T-helper 2 cell (primary cell): ENCODE measurements at places on chromosomes 7 and 10.

GRCh38 chr7:135447748-135448147 lies 62.2 kb downstream of the CNOT4 start:
- no peak for DNase-seq

- no peak for DNase-seq
Observed at GRCh38 chr7:55129541-55130394, 111.0 kb downstream of the EGFR start.

DNA sequence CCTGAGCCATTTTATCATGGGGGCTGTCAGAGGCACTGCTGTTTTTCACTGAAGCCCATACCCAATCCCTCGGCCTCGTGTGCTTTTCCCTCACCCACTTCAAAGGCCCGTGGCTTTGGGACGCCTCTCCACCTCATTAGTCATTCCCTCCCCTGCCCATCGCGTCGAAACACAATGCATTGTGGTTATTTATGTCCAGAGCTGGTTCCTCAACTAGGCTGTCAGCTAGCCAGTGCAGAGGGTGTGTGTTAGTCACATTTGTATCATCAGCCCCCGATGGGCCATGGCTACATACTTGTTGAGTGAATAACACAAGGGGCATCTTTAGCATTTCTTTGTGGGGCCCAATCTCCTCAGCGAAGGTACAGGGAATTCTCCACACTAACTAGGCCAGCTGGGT lies 3.8 kb upstream of the CRCP start:
- no peak for DNase-seq

DNA sequence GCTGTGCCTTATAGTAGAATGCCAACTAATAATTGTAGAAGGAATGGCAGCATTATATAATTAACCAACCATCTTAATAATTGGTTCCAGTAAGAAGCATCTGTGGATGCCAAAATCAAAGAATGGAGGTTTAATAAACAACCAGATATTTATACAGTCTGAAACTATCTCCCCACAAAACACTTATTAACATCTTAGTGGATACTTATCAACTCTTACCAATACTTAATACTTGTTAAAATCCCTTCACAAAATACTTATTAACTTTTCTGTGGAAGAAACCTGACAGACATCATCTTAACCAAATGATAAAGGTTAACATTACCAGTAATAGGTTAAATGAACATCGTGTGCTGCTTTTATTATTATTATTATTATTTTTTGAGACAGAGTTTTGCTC lies 29.1 kb upstream of the FAM107B start:
- DNase-seq: no peak

GRCh38 chr10:125029584-125030242 lies 87.8 kb downstream of the ZRANB1 start:
- DNase-seq: no peak

GRCh38 chr7:31058122-31058521 lies 6.0 kb downstream of the ADCYAP1R1 start:
- no peak for DNase-seq

- DNase-seq: no peak
Observed at GRCh38 chr10:26725837-26726727, 28.6 kb downstream of the PDSS1 start.

DNA sequence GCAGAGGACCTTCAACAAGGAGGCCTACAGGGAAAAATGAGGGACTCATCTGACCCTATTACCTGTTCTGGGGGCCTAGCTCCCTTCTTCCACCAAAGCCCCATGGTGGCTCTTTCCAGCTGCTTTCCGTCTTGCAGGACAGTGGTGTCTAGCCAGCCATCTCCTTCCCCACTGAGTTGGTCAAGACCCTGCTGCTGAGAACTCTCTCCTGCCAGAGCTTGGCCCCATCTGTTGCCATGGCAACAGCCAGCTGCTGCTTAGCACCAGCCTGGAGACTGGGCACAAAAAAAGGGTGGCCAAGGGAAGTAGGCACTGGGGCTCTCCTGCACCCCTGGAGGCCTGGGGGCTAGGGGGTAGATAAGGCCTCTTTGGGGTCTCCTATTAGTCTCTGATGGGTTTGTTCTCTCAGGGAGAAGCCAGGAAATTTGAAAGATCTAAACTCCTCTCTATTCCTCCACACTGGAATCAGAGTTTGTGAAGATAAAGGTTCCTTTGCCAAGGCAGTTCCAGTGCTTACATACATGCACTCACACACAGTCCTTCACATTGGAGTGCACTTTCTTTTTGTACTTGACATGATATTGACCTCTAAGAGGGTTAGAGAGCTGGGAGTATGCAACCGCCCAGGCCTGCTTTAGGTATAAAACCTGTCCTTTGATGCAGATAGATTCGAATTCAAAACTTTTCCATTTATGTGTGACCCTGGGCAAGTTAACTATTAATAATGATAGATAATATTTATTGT lies 15.8 kb downstream of the TSPAN33 start:
- no peak for DNase-seq

DNA sequence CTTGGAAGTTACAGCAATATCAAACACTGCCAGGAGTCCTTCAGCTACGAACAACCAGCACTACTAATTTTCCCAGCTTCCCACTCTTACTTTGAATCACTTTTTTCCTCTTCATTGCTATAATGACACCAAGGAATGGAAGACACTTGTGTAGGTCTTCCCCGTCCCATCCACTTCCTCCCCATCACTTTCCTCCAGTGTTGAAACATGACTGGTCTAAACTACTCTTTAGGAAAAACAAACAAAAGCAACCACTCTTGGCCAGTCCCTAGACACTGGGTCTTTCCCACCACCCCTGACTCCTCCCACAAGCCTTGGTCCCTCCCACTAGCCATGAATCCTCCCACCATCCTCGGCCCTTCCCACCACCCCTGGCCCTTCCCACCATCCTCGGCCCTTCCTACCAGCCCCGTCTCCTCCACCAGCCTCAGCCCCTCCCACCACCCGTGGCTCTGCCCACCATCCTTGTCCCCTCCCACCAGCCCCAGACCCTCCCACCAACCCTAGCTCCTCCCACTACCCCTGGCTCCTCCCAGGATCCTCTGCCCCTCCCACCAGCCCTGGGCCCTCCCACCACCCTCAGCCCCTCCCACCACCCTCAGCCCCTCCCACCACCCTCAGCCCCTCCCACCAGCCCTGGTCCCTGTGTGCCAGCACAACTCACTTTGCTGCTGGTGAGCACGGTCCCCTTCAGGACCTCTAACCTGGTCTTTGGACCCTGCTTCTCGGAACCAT lies 68.5 kb downstream of the CXCL12 start:
- no peak for DNase-seq

GRCh38 chr10:102024799-102025198 lies 31.2 kb downstream of the ARMH3 start:
- no peak for DNase-seq

GRCh38 chr10:11212288-11213085 lies 194.8 kb downstream of the CELF2 start:
- no peak for DNase-seq

GRCh38 chr10:111018021-111018420 lies 58.8 kb upstream of the ADRA2A start:
- DNase-seq: no peak

GRCh38 chr7:55172881-55173609 lies 154.2 kb downstream of the EGFR start:
- DNase-seq: no peak

- DNase-seq: no peak
Observed at GRCh38 chr10:104029521-104029860, 56.2 kb downstream of the COL17A1 start.

DNA sequence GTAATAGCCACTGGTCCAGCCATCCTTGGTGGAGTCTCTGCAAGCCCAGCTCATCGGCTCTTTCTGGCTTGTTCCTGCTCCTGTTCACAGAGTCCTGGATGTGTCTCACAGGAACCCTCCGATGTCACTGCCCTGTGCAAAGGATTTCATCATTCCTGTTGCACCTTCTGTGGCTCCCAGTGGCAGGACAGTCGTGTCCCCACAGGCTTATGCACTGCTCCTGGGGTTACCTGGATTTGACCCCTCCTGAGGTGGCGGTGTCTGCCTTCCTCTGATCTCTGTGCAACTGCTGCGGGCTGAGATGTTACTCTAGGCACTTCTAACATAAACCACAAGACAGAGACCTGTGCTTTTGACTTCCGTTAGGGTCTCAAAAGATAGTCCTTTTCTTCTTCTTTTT lies 30.6 kb downstream of the APBB1IP start:
- DNase-seq: no peak

DNA sequence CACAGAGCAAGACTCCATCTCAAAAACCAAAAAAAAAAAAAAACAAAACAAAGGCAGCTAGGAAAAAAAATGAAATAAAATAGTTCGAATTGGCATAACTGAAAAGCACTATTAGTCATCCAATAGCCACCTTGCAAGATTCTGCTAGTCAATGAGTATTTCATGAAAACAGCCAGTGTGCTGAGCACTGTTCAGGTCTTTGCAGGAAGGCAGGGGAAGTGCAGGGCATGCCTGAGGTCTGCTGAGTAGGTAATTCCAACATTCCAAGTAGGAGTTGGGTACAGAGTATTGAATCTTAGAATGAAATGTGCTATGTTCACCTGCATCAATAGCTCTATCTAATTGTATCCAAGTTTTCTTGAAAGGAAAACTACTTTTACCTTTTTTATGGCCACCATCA lies 22.9 kb downstream of the ABRAXAS2 start:
- no peak for DNase-seq

DNA sequence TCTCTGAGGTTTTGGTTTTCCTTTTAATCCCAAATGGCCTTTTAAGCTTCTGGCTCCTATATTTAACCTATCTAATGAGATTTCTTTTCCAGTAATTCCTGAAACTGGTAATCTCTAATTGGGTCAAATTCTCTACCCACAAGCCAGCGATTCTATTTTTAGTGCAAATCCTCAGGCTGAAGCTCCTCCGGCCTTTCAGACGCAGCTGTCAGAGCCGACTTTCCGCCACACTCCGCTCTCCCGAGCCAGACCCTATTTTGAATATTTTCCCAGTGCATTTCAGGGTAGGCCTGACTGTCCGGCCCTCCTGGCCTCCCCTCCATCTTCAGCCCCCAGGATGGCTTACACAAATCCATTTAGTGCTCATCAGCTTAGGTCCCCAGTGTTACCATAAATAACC lies 9.7 kb upstream of the ADCY1 start:
- no peak for DNase-seq

GRCh38 chr10:5259952-5260578 lies 63.4 kb downstream of the AKR1C4 start:
- DNase-seq: no peak

- DNase-seq: no peak
Observed at GRCh38 chr7:48101968-48102367, 12.9 kb downstream of the UPP1 start.

GRCh38 chr10:60614363-60614762 lies 163.9 kb upstream of the CDK1 start:
- DNase-seq: no peak

DNA sequence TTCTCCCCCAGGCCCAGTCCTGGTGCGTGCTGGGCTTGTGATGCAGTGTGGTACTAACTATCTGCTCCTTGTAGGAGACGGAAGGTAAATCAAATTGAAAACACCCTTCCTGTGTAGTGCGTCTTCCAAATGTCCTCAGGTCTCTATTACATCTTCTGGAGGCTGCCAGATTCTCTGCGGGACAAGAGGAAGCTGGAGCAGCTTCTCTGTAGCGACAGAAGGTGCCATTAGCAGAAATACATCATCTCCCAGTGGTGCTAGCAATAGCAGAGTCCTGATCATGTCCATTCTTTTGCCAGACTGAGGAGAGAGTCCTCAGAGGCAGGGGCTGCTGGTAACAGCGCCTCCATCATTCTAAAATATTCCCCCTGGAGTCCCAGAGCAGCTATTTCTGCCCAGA lies 675.2 kb downstream of the LRMDA start:
- no peak for DNase-seq

DNA sequence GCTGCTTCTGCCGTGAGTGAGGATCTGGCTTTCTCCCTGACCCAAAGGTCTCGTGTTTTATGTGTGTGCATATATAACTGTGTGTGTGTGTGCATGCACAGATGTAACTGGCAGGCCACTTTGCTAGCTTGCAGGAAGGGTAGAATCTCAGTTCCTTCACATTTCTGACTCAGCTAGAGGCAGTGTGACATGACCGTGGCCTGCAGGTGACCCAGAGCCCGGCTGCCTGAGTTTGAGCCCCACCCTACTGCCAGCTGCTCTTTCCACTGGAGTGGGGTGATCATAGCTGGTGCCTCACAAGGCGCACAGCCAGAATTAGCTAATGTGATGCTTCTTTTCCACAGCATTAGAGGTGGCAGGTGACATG lies 9.3 kb upstream of the MYL7 start:
- no peak for DNase-seq

- DNase-seq: no peak
Observed at GRCh38 chr10:79189181-79189580, 120.4 kb downstream of the ZMIZ1 start.

- DNase-seq: no peak
Observed at GRCh38 chr10:130160775-130161174, 24.6 kb downstream of the GLRX3 start.

- DNase-seq: no peak
Observed at GRCh38 chr7:92359801-92360200, 87.5 kb upstream of the GATAD1 start.

DNA sequence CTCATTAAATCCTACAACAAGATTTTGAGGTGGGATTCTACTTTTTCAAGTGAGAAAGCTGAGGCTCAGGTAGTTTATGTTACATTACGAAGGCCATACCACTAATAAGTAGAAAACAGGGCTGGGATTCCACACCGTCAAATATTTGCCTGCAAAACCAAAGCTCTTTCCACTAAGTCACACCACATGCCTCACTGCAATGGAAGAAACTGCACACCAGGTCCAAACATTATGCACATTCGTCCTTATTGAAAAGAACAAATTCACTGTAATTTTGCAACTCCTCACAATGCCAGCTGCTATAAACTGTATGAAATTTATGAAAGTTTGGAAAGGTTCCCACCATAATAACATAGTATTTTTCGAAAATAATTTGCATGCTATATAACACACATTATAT lies 66.5 kb downstream of the DGKB start:
- no peak for DNase-seq

- DNase-seq: no peak
Observed at GRCh38 chr7:33842150-33842549, 63.2 kb upstream of the BMPER start.

- no peak for DNase-seq
Observed at GRCh38 chr7:157831143-157831905, 494.5 kb downstream of the DNAJB6 start.

GRCh38 chr7:22698767-22699166 lies 28.2 kb upstream of the IL6 start:
- DNase-seq: no peak

GRCh38 chr10:75592791-75593643 lies 161.6 kb downstream of the LRMDA start:
- no peak for DNase-seq

DNA sequence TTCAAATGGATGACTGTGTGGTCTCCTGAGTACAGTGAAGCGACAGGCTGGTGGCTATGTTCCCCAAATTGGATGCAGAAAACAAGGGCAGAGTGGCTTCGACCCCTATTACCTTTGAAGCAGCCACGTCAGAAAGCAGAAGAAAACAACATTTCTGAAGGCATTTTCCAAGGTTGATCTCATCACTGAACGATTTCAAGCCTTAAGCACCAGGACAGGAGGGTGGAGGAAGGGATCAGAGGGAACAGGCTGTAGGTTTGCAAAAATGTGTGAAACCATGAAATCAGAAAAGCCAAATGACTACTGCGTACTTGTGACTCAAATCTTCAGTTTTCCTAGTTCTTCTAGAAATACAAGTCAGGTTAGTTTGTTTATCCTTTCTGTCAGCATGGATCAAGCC lies 181.0 kb upstream of the TMEM106B start:
- no peak for DNase-seq

- no peak for DNase-seq
Observed at GRCh38 chr7:100357131-100357561, 771 bp upstream of the PILRB start.
